Amygdala (tissue), 56 donors: ENCODE measurements at places on chromosomes 6 and 20.

DNA sequence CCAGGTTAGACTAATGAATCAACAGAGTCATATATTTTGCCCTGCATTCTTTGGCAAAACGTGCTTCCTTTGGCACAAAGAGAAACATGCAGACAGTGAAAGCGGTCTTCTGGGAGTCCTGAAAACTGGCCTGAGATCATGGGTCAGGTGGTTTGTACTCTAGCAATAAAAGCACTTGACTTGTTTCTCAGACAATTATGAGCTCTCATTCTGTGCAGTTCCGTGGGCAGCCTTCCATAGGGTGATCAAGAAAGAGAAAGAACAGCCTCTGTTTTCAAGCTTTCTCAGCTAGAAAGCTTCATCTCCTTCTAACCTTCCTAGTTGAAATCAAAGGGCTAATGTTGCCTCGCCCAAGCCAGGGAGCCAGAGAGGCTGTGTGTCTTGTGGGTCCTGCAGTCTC, 62.7 kb upstream of the ISM1 start:
- no peak for DNase-seq

- DNase-seq, result no peak
Measured at GRCh38 chr6:149046822-149047246, 270.7 kb upstream of the TAB2 start.

- DNase-seq, result no peak
Measured at GRCh38 chr6:123316733-123317323, 319.9 kb downstream of the TRDN start.

GRCh38 chr6:159829526-159829925, 29.4 kb downstream of the PNLDC1 start:
- no peak for DNase-seq

- DNase-seq, result no peak
Measured at GRCh38 chr20:48760403-48760983, 67.3 kb downstream of the PREX1 start.

GRCh38 chr6:45555981-45556771, 178.4 kb upstream of the SUPT3H start:
- no peak for DNase-seq

GRCh38 chr20:37262505-37262904, 891 bp upstream of the GHRH start:
- no peak for DNase-seq

DNA sequence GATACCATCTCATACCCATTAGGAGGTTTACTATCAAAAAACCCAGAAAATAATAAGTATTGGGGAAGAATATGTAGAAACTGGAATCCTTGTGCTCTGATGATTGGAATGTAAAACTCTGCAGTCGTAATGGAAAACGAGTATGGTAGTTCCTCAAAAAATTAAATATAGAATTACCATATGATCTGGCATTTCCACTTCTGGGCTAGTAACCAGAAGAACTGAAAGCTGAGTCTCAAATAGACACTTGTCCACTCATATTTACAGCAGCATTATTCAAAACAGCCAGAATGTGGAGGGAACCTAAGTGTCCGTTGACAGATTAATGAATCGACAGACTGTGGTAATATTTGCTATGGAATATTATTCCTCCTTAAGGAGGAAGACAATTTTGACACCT, 44.3 kb downstream of the FOXC1 start:
- no peak for DNase-seq

DNA sequence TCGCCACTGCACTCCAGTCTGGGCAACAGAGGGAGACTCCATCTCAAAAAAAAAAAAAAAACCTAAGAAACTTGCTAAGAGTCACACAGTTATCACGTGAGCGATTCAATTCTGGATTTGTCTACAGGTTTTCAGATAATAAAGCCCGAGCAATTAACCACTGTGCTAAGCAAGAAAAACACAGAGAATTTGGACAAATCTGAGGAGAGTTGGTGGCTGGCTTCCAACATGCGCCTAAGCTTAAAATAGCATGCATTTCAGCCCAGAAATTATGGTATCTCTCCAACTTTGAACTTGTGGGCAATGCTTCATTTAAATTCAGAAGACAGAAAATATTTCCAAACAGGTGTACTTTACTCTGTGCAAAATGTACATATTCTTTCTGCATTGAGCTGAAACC, 232.9 kb downstream of the TSHZ2 start:
- no peak for DNase-seq

- no peak for DNase-seq
Measured at GRCh38 chr6:73367761-73368355, 1.8 kb downstream of the OOEP start.

DNA sequence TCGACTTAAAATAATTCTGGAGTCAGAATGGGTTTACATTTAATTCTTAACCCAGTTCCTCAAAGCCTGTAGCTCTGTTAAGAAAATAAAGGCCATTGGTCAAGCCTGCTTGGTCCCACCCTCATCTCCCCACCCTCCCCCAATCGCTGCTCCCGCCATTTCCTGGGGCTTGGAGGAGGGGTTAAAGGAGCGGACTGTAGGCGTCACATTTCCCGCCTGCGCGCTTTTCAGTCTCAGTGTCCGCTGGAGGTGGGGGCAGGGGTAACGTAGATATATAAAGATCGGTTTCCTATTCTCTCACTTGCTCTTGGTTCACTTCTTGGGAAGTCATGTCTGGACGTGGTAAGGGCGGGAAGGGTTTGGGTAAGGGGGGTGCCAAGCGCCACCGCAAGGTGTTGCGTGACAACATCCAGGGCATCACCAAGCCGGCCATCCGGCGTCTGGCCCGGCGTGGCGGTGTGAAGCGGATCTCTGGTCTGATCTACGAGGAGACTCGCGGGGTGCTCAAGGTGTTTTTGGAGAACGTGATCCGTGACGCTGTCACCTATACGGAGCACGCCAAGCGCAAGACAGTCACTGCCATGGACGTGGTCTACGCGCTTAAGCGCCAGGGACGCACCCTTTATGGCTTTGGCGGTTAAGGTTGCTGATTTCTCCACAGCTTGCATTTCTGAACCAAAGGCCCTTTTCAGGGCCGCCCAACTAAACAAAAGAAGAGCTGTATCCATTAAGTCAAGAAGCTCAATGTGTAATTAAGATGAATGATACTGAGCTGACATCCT, 58.9 kb downstream of the TRIM38 start:
- DNase-seq, result peak; percentile 91

DNA sequence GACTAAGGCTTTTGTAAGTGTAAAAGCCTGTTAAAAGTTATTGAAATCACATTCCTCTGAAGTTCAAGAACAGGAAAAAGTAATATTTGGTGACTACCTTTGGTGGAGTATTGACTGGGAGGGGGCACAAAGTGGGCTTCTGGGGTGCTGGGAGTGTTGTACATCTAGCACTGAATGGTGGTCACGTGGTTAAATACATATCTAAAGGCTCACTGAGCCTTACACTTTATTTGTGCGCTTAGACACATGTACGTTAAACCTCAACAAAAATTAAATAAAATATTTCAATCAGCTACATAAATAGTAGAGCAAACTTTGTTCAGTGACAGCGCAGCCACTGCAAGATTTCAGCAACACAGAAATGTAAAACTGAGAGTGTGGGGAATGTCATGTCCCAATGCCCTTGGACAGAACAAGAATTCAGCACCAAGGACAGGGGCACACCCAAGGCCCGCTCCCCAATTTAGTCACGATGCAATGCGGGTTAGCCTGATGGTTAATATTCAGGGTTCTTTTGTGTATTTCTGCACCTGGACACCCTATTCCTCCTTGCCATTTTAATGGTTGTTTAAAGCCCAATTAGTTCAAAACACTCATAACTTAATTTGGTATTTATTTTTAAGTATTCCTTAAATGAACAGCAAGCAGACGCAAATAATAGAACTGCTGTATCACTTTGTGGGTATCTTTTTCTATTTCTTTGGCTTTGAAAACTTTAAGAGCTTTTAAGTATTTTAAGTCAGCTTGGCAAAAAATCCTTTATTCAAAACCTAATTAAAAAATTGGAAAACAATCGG, 37.4 kb downstream of the ANGPT4 start:
- DNase-seq, result no peak

GRCh38 chr20:61203320-61203719, 48.7 kb upstream of the CDH4 start:
- no peak for DNase-seq

- no peak for DNase-seq
Measured at GRCh38 chr6:112044856-112045255, 9.0 kb upstream of the CCN6 start.

- DNase-seq, result no peak
Measured at GRCh38 chr20:63698739-63699465, 2.5 kb downstream of the TNFRSF6B start.

DNA sequence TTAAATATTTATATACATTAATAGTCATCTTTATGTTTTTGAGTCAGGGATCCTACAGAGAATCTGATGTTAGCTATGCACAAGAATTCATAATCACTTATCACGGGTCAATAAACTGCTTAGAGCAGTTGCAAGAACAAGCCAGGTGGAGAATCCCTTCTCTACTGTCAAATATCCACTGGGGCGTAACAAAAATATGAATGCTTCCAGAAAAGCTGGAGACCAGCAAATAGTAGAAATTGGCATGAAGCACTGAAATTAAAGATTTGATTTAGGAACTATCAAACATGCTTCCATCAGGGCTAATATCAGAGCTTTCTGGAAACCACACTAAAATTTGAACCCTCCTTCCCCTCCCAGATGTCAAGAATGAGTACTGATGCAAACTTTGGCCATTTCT, 37.3 kb downstream of the ADGRG6 start:
- no peak for DNase-seq

DNA sequence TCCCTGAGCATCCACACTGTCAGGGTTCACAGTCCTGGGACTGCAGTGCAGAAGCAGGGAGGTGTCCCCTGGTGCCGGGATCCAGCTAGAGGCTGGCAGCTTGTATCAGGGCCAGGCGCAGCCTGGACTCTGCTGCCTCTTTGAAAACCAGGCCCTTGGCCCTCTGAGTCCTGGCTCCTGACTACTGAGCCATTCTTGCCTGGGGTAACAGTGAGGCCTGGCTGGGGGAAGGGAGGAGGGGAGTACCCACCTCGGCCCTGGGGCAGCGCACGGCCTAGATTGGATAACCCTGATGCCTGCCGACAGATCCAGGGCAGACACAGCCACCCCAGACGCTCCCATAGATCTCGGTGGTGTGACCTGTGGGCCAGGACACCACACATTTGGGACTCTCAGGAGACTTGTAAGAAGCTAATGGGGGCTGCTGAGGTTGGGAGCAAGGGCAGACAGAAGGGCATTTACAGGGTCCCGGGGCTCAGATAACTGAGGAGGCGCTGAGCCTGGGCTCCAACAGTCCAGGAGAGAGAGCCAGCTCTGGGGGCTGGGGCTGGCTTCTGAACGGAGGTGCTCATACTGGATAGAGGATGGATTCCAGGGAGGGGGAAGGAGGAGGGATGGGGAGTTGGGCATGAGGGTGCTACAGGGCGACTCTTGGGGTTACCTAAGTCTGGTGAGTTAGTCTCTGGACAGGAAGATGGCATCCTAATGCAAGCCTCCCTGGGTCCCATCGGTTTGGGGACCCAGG, 30.5 kb downstream of the SPDEF start:
- no peak for DNase-seq

GRCh38 chr6:34529665-34530327, 26.3 kb downstream of the SPDEF start:
- peak; percentile 33 for DNase-seq

DNA sequence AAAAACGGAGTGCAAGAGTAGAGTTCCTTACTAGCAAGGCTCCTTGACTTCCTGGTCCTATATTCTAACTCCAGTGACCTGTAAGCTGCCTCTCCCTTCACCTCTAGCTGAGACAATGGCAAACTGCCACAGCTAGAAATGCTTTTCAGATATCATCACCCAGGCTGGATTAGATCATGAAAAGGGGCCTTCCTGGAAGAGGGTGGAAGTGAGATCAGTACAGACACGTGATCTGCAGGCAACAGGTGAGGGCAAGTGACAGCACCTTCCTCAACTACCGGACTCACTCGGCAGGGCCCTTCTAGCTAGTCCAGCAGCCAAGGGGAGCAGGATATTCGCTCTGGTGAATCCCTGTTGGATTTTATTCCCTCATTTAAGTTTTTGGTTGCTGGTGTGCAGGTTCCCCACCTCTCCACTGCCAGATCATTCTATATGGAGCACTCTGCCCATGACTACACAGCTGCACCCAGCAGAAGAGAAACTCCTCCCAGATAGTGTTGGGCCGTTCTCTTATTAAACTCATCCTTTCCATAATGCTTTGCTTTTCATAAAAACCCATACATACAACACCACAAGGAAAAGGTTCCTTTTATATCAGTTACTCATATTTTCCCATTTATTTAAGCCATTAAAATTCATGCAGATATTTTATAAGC, 26.4 kb upstream of the FAM83C start:
- DNase-seq, result no peak

DNA sequence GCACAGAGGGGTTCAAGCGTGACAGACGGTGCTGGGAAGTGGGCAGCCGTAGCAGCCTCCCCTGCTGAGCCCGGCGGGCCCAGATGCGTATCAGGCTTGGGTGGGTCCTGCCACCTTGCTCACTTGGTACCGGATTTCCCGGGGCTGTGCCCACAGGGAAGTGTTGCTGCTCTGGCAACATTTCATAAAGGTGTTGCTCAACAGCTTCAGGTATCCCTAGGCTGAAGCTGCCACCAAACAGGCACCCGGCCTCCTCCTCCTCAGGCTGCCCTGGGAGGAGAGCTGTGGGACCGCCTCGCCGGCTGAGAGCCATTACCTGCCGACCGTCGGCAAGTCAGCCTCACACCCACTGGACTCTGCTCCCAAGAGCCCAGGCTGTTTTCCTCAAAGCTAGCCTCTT, 11.5 kb downstream of the PSMG4 start:
- DNase-seq, result no peak

- no peak for DNase-seq
Measured at GRCh38 chr20:64035066-64035932, 683 bp upstream of the C20orf204 start.

DNA sequence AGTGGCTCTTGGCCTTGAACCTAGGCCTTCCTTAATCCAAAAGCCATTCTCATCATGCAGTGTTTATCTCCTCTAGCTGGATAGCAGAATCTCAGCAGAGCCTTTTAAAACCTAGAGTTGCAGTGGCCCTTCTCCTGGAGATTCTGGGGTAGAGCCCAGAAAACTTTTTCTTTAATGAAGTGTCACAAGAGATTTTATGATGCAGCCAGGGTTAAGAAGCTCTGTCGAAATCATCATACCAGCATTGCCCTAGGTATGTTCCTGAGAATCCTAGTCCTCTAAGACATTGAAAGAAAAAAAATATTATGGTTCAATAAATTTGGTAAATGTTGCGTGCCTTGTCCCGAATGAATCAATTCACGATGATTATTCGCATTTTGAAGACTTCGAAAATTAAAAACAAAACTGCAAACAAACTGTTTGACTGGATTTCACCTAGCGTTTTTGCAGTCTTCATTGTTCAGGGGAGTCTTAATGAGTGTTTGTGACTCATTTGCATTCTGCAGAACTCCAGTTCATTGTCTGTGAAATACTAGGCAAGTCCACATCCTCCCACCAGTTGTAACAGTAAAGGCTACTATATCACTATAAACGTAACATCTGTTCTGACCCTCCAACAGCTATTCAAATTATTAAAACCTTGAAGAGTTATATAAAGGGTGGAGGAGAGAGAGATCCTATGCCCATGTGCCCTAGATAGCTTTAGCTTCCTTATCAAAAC, 198.6 kb downstream of the UST start:
- DNase-seq, result no peak

DNA sequence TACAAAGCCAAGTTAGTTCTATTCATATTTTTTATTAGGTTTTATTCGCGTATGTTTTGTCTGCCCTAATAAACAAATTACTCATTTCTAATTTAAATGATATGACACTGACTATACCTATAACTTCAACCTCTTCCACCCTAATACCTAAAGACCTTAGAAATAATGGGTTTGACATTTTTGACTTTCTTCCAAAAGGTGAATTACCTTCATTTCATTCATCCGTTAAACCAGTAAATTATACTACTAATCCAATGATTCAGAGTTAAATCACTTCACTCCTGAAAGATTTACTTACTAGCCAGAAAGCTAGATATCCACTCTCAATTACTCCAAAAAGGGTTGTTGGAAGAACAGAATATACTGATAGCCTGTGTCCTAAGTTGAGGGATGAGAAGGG, 5.2 kb downstream of the MRPS10 start:
- DNase-seq, result no peak
